ENCODE measurements at places on chromosomes 4 and X.

DNA sequence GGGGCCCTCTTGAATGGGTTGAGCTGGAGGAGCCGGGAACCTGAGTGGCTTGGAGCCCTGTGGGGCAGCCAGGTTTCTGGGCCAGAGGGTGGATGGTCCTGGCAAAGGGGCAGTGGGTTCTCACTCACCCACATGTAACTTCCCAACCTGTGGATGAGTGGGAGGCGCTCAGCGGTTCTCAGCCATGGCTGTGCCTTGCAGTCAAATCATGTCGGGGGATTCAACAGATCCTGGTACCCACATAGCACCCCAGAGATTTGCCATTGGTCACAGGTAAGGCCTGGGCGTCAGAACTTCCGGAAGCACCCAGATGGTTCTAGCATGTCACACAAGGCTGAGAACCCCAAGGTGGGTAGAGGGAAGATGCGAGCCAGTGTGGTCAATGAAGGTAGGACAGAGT lies 21.9 kb upstream of the CLCN4 start:
- DNase-seq: no peak

DNA sequence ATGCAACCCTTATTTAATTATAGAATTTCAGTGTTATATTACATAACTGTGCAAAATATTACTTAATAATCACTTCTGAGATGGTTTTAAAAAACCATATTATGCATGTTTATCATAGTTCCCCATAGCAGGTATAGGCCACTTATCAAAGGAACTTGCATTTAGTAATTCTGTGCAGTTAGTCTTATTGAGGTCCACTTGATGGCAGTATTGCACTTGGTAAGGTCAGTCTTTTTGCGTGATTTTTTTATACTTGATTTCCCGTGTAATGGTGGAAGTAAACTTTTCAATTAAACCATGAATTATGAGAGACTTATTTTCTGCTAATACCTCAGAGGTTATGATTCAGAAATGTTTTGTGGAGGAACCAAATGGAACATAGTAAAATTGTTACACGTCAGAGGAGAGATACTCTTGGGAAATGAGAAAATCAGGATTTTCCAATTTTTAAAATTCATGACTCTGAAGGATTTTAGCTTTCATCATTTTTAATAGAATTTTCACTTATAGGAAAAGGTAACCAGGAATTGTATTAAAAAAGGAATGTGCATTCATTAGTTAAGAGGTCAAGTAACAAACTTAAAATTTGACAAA lies 230.0 kb downstream of the CCSER1 start:
- peak; percentile 19 for DNase-seq

GRCh38 chr4:4881432-4881831 lies 22.0 kb downstream of the MSX1 start:
- DNase-seq: no peak

DNA sequence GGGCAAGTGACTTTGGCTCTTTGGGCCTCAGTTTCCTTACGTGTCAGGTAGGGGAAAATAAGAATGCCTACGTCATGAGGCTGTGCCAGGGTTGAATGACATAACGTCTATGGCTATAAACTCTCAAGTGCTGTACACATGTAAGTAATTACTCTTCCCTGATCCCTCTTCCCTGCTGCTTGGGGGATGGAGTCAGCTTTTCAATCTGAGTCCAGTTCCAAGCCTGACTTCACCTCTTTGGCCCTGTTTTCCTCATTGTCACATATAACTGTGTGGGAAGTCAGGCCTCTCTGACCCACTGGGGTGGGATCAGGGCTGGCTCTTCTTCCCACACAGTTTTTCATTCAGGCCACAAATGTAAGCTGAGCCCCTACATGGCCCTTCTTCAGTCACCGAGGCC lies 11.4 kb upstream of the CITED1 start:
- DNase-seq: no peak

DNA sequence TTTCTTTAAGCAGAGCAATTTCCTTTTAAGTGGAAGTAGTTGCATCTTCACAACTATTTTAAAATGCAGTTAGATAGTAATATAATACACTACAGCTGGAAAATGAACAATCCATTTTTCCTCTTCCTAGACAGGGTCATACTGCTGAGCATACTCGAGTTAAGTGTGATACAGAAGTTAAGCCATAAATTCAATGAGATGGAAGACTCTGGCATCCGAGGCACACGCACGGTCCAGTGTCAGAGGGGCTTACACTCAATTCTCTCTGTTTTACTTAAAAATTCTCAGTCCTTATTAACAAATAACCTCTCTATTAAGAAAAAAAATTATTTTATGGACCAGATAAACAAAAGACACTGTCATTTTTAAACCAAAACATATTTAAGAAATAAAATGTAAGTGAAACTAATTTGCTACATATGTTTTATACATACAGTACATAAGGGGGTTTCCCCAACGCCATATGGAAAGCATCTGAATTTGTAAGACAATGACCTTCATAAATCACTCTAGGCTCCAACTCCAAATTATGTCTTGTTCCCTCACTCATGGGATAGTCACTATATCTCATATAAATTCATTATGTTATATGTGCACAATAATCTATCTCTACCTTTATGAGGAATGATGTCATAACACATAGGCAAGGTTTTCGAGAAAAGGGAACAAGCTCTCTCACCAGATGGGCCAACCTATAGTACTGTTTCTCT lies 315.3 kb downstream of the PAPSS1 start:
- DNase-seq: no peak

DNA sequence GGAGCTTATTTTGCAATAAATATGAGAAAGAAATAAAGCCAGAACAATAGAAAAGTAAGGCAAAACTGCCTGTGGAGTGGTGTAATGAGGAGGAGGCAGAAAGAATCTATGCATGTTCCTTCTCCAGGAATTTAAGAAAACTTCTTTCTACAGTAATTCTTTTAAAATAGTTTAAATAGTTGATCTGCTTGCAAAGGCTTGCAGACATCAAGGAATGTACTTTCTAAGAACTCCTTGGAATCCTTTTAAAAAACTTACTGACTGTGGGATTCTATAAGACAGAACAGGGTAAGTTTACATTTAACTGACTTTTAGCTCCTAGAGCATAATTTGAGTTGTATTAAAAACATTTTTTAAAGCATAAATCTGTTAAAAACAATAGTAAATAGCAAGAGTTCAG lies 63.2 kb upstream of the ALB start:
- no peak for DNase-seq

- no peak for DNase-seq
These were observed 332.0 kb downstream of the GRXCR1 start for GRCh38 chr4:43224559-43224958.

GRCh38 chr4:124390861-124391260 lies 321.7 kb downstream of the ANKRD50 start:
- no peak for DNase-seq

DNA sequence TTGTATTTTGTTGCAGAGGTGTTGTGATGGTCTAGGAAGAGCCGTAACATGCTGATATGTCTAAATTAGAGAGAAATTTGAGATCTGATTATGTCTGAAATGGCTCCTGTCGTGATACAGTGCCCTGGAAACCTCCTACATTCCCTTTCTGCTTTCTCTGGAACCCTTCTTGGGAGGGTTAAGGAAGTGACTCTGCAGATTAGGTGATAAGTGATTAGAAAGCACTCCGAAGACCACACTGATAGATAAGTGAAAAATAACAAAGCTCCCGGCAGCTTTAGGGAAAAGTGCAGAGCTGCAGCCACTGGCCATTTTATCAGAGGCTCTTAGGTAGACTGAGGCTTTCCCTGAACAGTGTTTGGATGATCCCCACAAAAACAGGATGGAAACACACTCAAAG lies 110.6 kb downstream of the MGST2 start:
- no peak for DNase-seq

- DNase-seq: no peak
These were observed 8.1 kb upstream of the COMMD8 start for GRCh38 chr4:47471591-47471990.

DNA sequence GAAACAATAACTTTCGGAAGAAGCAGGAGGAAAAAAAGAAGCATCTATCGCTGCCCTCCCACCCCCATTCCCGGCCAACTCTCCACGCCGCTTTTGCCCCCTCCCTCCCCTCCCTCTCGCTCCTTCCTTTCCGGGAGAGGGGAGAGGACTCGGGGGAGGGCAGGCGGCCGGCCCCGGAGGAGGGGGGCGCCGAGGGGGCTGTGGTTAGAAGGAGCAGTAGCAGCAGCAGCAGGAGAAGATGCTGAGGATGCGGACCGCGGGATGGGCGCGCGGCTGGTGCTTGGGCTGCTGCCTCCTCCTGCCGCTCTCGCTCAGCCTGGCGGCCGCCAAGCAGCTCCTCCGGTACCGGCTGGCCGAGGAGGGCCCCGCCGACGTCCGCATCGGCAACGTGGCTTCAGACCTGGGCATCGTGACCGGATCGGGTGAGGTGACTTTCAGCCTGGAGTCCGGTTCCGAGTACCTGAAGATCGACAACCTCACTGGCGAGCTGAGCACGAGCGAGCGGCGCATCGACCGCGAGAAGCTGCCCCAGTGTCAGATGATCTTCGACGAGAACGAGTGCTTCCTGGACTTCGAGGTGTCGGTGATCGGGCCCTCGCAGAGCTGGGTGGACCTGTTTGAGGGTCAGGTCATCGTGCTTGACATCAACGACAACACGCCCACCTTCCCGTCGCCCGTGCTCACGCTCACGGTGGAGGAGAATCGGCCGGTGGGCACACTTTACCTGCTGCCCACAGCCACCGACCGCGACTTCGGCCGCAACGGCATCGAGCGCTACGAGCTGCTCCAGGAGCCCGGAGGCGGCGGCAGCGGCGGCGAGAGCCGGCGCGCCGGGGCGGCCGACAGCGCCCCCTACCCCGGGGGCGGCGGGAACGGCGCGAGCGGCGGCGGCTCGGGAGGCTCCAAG lies 1.3 kb downstream of the PCDH7 start:
- peak; percentile 10 for DNase-seq

DNA sequence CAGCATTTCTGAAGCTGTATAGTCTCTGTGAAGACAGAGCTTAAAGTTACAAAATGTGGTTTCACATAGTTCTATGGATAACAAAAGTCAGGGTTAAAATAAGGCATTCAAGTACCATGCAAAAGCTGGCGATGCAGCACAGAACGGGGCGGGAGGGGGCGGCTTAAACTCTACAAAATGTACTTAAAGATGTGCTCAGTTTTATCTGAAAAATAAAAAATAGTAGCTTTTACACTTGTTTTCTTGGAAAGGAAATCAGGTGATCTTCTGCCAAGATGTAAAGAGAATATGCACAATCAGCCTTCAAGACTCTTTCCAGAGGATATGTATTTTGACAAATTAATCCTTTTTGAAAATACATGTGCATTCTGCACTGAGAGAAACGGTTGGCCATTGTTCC lies 301.7 kb upstream of the EMCN start:
- no peak for DNase-seq

DNA sequence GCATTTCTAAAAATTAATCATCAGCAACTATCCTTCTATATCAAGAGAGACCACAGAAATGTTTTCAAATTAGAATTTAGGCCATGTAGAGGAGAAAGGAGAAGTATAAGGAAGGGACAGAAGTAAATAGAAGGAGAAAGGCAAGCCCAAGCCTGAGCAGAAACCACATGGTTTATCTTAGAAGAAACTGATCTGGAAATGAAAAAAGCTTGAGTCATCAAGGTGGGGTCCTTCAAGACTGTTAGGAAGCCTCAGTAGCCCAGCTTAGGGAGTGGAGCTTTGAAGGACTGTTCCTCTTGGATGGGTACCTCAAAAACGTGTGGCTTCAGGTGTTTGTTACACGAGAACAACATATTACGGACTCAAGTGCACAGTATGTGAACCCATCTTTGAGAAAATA lies 4.5 kb downstream of the BMX start:
- DNase-seq: no peak

DNA sequence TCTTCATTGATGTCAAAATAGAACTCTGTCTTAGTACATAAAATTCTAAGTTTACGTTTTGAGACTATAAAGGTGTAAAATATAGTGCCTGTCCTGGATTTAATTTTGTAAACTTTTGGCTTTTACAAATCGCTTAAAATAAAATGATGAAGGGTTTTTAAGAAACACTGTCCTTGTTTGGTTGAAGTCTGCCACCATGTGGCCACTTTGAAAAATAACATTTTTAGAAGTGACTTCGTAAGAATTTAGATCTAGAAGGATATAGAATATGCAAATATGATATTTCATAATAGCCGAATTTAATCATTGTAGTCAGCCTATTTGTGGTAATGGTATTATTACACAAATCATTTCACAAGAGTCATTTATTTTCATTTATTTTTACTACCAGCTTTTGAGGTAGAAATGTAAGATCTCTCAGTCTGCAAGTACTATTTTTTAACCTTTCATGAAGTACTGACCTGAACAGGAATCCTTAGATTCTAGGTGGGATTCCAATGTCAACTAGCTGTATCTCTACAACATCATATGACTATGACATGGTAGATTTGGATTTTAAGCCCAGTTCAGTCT lies 31.0 kb upstream of the FAT4 start:
- DNase-seq: no peak

- no peak for DNase-seq
These were observed 128.4 kb downstream of the BTC start for GRCh38 chr4:74665876-74666275.

GRCh38 chr4:37522996-37523395 lies 163.2 kb downstream of the RELL1 start:
- DNase-seq: no peak

GRCh38 chr4:76989391-76990061 lies 40.0 kb downstream of the SEPTIN11 start:
- no peak for DNase-seq

- no peak for DNase-seq
These were observed 82.8 kb downstream of the MAGEB10 start for GRCh38 chrX:27890611-27891010.

DNA sequence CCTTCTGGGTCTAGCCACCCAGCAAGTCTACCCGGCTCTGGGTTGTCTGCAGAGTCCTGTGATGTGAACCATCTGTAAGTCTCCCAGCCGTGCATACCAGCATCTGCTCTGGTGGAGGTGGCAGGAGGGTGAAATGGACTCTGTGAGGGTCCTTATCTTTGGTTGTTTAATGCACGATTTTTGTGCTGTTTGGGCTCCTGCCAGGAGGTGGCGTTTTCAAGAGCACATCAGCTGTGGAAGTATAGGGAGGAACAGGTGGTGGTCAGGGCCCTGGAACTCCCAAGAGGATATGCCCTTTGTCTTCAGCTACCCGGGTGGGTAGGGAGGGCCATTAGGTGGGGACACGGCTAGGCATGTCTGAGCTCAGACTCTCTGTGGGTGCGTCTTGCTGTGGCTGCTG lies 66.5 kb upstream of the ZFP42 start:
- DNase-seq: no peak

- no peak for DNase-seq
These were observed 5.5 kb upstream of the PPP1R2C start for GRCh38 chrX:42783451-42783850.

Measured in amniotic stem cell (primary cell).